ENCODE measurements at places on chromosomes 11 and 22.
A peak's percentile ranks its signal among the peaks of the same experiment; 100 is the strongest.

GRCh38 chr22:35488513-35488912, 52.1 kb upstream of the RASD2 start:
- H3K36me3 ChIP-seq = no peaks in the 10 kb centered on the region
- no peak overlapping the region for H3K27ac ChIP-seq
- no peaks in the 10 kb centered on the region for H3K4me1 ChIP-seq
- no peak overlapping the region for H3K4me3 ChIP-seq

- DNase-seq = no peak
- H3K4me3 ChIP-seq = no peak overlapping the region
- no peaks in the 10 kb centered on the region for H3K4me1 ChIP-seq
- H3K27ac ChIP-seq = no peak overlapping the region
- no peaks in the 10 kb centered on the region for H3K36me3 ChIP-seq
Measured at GRCh38 chr11:89249196-89249595, 71.5 kb downstream of the TYR start.

GRCh38 chr11:113796663-113797259, 17.2 kb downstream of the CLDN25 start:
- H3K27me3 ChIP-seq = no peaks in the 10 kb centered on the region
- H3K4me1 ChIP-seq = no peaks in the 10 kb centered on the region
- H3K36me3 ChIP-seq = peaks cover 55% of the 10 kb centered on the region
- H3K4me3 ChIP-seq = no peak overlapping the region
- DNase-seq = peak; percentile 48

DNA sequence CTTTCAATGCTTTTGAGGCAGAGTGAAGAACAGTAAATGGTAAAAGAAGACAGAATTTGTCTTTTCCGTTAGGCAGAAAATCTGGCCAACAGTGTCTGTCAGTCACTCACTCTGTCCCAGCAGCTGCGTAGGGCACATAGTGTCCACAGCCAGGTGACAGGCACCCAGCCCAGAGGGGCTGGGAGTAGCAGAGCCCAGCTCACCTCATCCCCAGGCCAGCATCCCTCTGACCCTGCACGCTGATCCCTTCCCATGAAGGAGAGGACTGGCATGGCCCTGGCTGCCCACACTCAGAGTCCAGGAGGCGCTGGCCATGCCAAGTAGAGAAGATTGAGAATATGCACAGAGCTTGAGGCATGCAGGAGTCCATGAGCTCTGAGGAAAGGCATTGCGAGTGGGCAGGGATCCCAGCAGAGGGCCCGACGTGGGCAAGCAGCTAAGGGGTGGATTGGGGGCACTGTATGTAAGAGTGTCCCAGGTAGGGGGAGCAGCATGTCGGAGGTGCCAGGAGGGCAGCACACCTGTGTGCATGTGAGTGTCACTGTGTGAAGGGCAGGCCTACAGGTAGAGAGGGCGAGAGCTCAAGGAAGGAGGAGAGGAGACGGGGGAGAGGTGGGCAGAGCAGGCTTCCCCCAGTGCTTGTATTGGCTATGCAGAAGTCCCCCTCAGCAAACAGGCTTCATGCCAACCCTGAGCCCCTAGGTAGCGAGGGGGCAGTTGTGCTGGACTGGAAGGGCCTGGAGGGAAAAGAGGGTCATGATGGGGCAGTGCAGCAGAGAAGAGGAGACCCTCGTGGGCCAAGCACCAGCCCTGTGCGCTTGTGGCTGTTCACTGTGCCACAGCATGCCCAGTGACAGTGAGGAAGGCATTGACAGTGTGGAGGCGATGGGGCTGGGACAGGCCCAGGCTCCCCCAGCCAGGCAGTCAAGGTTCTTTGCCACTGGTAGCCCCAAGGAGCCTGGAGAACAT, 133.8 kb downstream of the OSBP2 start:
- no peaks in the 10 kb centered on the region for H3K4me1 ChIP-seq
- H3K36me3 ChIP-seq = no peaks in the 10 kb centered on the region
- H3K4me3 ChIP-seq = no peak overlapping the region
- peaks cover 14% of the 10 kb centered on the region for H3K27me3 ChIP-seq
- no peak overlapping the region for H3K27ac ChIP-seq
- DNase-seq = no peak
